ENCODE measurements at places on chromosomes 6 and 20. TPM values are rescaled to one million over a fixed set of nuclear protein-coding genes. Genes with fewer than 3 reads are reported as not detected.
A peak's percentile ranks its signal among the peaks of the same experiment; 100 is the strongest.

GRCh38 chr6:34182751-34183531 is 37.1 kb upstream of the GRM4 start:
- DNase-seq: peak; percentile 65

- DNase-seq: no peak
Measured at GRCh38 chr6:149108038-149108748, 209.3 kb upstream of the TAB2 start.

DNA sequence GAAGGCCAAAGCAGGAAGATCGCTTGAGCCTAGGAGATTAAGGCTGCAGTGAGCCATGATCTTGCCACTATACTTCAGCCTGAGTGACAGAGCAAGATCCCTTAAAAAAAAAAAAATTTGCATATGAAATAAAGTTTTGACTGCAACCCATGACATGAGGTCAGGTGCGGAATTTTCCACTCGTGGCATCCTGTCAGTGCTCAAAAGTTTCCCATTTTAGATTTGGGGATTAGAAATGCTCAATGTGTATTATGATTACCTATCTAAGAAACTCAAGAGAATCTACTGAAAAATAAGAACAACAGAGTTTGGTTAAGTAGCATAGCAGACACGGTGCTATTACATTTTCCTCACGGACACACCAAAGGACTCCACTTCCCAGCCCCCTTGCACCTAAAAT is 11.7 kb downstream of the SLC23A2 start:
- no peak for DNase-seq

DNA sequence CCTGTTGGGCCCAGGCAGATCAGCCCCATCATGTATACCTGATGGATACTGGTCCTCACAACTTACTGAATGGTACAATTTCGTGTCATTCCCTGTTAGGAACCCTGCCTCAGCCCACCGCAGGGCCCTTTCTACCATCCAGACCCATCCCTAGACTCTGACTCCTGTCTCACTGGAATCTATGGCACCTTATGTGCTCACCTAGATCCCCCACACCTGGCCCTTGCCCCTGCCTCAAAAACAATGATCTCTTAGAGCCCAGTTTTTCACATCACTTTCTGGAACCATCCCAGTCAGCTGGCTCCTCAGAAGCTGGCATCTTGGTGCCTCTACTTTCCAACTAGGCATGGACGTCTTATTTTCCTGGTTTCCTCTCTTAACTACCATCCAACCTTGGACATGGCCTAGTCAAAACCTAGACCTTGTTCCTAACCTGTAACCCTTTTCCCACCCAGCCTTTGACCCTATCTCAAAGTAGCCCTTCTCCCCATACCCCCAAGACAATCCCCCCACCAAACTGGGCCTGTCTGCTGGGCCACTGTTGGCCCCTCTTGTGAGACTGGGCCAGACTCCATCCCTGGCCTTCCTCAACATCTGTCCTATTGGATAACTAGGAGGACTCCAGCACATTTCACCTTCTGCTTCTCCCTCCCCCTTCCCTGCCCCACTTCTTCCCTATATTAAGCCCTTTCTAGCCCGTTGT is 981 bp downstream of the HM13 start:
- DNase-seq: no peak

- no peak for DNase-seq
Measured at GRCh38 chr6:21947731-21948386, 349.0 kb downstream of the PRL start.

DNA sequence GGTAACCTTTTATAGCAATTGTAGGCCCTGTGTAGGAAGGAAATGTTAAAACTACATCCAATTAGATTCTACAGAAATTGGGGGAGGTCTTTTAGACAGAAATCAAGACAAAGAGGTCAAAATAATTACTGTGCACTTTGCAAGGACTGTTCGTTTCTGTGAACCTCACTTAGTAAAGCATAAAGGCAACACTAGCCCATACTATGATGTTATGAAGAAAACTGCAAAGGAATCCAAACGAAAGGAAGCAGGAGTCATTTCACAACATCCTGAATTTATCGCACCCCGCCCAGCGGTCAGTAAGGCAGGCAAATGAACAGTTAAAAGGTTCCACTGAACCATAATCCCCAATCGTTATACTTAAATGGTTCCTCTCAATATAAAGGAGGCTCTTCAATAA is 429.5 kb upstream of the ARID1B start:
- no peak for DNase-seq

GRCh38 chr6:137926985-137927384 is 59.9 kb downstream of the TNFAIP3 start:
- no peak for DNase-seq

DNA sequence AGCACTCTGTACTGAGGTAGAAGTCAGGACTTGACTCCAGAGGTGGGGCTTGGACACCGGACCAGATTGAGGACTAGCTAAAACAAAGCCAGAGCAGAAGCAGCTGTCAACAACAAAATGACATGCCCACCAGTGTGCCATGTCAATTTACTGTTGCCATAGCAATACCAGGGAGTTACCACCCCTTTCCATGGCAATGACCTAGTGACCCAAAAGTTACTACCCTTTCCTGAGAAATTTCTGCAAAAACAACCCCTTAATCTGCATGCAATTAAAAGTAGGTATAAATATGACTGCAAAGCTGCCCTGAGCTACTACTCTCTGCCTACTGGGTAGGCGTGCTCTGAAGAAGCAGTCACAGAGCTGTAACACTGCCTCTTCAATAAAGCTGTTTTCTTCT is 21.0 kb downstream of the MAP3K5 start:
- DNase-seq: no peak

DNA sequence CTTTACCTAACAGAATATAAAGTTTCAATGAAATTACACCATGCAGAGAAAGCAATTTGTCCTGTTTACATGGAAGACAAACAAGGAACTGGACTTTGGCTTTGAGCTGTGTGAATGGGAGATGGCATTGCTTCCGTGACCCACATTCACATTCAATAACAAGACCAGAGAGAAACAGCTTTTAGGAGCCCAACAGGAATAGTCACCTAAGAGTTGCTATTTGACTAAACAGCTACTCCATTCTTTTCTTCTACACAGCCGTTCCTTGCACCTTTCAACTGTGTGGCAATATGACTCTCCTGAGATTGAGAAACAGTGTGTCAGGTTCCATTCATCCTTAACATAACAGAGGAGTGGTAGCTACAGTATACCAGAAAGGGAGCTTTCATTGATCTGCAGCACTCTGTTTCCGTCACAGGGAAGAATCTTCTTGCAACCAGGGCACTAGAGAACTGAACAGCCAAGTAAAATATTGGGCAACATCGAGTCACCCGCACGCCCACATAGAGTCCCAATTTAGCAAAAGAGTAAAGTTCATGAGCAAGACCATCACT is 355.1 kb downstream of the HAO1 start:
- DNase-seq: no peak

- DNase-seq: no peak
Measured at GRCh38 chr6:5314191-5314865, 53.0 kb downstream of the FARS2 start.

- no peak for DNase-seq
Measured at GRCh38 chr6:139711804-139712585, 337.5 kb upstream of the CITED2 start.

DNA sequence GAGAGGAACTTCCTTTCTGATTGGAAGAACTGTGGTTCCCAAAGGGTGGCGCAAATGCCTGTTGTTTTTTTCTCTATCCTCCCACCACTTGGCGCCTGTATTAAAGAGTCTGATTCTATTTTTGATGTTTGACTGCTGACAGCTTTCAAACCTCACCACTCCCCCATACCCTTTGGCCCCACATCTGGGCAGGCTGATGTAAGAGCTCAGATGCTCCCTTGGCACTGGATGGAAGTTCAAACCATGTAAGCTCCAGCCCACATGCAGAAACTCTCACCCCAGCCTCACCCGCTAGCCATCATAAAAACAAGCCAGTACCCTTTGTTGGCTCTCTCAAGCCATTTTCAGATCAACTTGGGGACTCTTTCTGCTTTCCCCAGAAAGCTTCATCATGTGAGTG is 20.0 kb upstream of the TMEM14A start:
- DNase-seq: peak; percentile 59

Gene RPS21
- total RNA-seq: 508 TPM

Gene GSTA3
- not detected for total RNA-seq

Gene LYRM2
- 28.0 TPM for total RNA-seq

Gene LINC00237
- total RNA-seq: not detected

Gene ANKRD6
- total RNA-seq: 11.5 TPM

All from osteoblast (primary cell).